ENCODE measurements at places on chromosomes 7 and 10.

- no peak for DNase-seq
These were observed 14.5 kb downstream of the GIMAP5 start for GRCh38 chr7:150751702-150752101.

DNA sequence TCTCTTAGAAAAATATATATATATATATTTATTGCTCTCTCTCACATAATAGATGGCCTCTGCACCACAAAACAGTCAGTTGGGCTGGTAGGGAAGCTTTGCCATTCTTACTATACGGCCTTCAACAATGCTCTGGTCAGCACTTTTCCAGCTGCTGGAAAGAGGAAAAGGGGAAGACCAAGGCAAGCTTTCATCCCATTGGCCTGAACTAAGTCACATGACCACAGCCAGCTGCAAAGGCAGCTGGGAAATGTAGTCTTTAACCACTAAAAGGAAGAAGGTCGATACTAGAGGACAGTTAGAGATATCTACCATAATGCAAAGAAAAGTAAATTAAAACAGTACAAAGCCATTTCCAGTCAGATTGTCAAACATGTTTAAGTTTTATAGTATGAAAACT lies 58.4 kb upstream of the MACROH2A2 start:
- DNase-seq, result no peak

GRCh38 chr7:144826208-144826607 lies 9.6 kb downstream of the TPK1 start:
- DNase-seq, result no peak

GRCh38 chr10:14621037-14621436 lies 153.7 kb downstream of the FAM107B start:
- no peak for DNase-seq
